Stimulated activated CD4-positive, alpha-beta T cell treated with anti-CD3 and anti-CD28 coated beads, Interleukin-12 subunit alpha, Interleukin-12 subunit beta, amount 100 ng/mL, for 24 hours (primary cell): ENCODE measurements at places on chromosomes 7 and 10.

DNA sequence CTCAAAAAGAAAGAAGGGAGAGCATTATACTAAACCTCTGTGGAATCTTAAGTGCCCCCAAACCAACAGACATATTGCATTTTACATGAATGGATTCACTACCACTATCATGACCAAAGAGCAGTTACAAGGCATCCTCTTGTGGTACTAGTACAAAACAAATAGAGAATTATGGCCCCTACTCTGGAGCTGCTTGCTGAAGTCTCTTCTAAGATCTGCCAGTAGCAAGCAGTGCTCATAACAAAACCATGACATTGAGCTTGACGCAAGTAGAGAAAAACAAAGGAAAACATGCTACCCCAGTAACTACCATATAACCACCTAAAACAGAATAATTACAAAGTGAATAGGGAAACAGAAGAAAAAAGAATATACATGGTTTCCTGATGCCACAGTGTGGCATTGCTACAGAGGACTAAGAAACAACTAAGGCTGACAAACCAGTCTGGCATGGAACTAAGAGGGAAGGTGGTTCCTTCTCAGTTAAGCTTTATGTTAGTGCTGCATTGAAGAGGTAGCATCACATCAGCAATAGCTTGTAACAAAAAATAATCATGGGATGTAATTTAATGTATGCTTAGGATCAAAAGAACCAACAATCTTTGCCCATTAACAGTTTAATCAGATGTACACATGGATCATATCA, 150.2 kb upstream of the AGR3 start:
- DNase-seq = no peak

- no peak for DNase-seq
Observed at GRCh38 chr10:65670087-65670486, 1255.7 kb upstream of the LRRTM3 start.

- no peak for DNase-seq
Observed at GRCh38 chr10:43853369-43853768, 204.7 kb upstream of the ZNF32 start.

GRCh38 chr10:97798958-97799610, 27.3 kb upstream of the SFRP5 start:
- no peak for DNase-seq

- no peak for DNase-seq
Observed at GRCh38 chr7:134829380-134829986, 50.0 kb downstream of the CALD1 start.

DNA sequence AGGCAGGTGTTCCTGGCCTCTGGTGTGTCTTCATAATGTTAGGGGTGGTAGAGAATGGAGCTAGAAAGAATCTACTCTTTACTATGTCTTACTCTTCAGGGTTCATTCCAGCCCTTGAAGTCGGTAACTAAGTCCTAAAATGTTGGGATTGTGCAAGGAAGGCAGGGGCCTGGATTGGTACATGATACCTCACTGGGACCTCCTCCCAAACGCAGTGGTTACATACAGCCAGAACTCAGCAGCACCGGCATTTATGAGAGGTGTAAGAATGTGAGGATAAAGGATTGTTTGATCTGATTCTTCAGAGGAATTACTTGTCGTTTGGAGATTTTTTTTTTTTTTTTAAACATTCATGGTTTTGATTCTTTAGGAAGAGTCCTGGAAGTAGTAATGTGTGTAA, 6.9 kb downstream of the COMTD1 start:
- DNase-seq = no peak

DNA sequence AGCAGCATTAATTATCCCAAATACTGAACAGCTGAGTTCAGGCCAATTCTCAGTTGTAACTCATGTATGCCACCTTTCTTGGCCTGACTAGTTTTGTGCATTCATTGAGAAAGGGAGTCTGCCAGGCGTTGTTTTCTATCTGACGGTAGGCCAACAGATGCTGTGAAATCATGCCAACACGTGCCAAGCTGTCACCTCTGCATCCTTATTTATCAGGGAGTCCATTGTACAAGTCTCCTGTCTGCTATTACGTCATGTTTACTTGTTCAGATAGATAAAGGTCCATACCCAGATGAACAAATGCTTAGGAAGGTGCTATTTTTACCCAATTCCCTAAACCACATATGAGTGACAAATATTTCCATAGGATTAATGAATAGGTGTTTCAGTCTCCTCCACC, 127.2 kb upstream of the CDK6 start:
- no peak for DNase-seq

DNA sequence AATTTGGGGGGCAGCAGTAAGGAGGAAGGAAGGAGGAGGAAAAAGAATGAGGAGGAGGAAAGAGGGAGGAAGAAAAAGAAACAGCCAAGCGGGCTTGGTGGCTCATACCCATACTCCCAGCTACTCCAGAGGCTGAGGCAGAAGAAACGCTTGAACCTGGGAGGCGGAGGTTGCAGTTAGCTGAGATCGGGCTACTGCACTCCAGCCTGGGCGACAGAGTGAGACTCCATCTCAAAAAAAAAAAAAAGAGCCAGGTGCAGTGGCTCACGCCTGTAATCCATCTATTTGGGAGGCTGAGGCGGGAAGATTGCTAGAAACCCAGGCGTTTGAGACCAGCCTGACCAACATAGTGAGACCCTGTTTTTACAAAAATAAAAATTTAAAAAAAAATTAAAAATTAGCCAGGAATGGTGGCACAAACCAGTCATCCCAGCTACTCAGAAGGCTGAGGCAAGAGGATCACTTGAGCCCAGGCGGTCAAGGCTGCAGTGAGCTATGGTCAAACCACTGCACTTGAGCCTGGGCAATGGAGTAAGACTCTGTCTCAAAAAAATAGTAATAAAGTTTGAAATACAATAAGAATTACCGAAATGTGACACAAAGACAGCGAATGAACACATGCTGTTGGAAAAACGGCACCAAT, 14.1 kb upstream of the CRCP start:
- DNase-seq = no peak

DNA sequence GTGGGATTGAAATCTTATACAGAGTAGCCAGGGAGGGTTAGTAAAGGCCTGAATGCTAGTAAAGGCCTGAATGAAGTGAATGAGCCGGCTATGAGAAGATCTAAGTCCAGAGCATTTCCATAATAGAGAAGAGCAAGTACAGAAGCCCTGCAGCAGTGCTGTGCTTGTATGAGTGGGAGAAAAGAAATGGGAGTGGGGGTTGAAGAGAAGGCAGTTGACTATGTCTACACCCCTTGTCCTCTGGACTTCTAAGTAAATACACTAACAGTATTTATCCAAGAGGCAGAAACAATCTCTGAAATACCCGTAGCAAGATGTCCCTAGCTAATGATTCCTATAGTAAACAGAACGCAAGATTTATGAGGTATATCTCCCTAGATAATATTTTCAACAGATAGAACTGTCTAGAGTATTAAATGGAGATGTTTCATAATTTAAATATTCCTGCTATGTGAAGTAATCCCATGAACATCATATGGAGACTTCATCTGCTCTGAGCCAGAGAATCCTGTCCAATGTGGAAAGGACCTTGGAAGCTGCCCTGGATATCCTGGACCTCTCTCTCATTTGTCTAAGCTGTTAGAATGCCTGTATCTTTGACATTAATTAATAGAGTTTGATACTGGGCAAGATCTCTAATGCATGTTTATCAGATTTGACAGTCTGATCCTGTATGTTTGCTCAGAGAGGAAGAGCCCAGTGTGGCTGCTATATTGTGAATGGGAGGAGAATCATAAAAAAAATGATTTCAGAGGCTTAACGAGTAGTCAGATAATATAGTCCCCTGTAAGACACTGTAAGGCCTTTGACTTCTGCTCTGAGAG, 171.6 kb downstream of the LRRN3 start:
- no peak for DNase-seq

GRCh38 chr10:98655492-98655891, 208.8 kb upstream of the HPS1 start:
- DNase-seq = no peak

DNA sequence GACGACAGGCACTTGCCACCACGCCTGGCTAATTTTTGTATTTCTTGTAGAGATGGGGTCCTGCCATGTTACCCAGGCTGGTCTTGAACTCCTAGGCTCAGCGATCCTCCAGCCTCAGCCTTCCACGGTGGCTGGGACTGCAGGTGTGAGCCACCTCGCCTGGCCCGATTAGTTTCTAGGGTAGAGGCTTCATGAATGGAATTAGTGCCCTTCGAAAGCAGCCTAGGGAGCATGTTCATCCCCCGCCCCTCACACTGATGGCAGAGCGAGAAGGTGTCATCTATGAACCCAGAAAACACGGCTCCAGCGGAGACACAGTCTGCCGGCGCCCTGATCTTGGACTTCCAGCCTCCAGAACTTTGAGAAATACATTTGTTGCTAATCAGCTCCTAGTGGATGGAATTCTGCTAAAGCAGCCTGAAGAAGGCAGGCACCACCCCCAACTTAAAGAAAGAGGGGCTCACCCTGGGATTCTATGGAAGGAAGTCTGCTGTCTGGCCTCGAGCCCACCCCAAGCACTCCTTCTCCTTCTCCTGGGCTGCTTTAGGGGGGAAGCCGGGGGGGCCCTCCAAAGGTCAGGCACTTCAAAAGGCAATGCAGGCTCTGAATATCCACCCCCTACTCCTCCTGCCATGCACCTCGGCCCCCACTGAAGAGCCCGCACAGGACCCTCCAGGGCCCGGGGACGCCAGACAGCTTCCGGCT, 10.1 kb downstream of the PDGFA start:
- DNase-seq = no peak

- no peak for DNase-seq
Observed at GRCh38 chr10:80144696-80145131, 12.2 kb downstream of the PLAC9 start.

DNA sequence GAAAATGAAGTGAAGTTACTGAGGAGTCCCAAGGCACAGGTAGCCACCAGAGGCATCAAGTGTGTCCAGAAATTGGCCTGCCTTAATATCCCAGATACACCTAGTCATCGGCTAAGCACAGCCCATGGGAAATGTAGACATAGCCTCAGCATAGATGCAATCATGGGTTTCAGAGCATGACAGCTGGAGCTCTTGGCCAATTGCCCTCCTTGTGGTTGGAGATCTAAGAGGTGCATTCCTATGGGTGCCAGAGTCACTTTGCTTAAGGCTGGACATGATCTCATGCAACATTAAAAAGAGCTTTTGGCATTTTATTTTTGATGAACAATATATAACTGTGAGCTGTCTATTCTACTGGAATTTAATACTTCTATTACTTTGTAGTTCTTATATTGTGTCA, 758.0 kb upstream of the LRRTM3 start:
- no peak for DNase-seq

DNA sequence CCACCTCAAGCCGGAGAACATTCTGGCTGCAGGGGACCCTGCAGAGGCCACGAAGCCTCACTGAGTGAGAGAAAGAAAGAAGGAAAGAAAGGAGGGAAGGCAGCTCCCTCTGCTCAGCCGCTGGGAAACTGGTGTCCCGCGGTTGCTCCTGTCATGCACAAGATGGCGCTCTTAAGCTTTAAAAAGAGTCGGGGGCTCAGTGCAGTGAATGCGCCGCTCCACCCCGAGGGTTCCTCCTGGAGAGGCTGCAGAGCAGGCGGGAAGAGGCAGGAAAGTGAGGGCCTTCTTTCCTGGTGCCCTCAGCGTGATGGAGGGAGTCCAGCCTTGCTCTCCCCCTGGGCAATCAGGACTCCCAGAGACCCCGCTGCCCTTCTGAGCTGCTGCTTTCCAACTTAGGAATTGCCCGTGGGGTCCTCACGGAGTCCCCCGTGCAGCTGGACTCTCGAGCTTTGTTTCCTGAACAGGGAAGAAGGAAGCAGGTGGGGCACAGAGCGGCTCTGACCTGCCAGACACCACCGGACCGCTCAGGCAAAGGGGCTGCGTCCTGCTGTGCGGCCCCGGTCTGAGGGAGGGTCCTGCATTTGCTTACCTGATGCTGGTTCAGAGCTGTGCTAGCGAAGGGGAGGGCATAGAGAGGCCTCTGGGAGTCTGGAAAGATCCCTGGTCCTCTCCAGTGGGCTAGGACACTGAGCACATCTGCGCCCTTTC, 141.9 kb upstream of the MKI67 start:
- DNase-seq = no peak

- no peak for DNase-seq
Observed at GRCh38 chr10:95540514-95541052, 20.6 kb downstream of the SORBS1 start.

- DNase-seq = no peak
Observed at GRCh38 chr7:10888861-10889260, 84.8 kb upstream of the PHF14 start.

GRCh38 chr10:103834436-103835095, 20.8 kb downstream of the SH3PXD2A start:
- no peak for DNase-seq

GRCh38 chr7:151249732-151250072, 1.2 kb upstream of the SMARCD3 start:
- DNase-seq = no peak

DNA sequence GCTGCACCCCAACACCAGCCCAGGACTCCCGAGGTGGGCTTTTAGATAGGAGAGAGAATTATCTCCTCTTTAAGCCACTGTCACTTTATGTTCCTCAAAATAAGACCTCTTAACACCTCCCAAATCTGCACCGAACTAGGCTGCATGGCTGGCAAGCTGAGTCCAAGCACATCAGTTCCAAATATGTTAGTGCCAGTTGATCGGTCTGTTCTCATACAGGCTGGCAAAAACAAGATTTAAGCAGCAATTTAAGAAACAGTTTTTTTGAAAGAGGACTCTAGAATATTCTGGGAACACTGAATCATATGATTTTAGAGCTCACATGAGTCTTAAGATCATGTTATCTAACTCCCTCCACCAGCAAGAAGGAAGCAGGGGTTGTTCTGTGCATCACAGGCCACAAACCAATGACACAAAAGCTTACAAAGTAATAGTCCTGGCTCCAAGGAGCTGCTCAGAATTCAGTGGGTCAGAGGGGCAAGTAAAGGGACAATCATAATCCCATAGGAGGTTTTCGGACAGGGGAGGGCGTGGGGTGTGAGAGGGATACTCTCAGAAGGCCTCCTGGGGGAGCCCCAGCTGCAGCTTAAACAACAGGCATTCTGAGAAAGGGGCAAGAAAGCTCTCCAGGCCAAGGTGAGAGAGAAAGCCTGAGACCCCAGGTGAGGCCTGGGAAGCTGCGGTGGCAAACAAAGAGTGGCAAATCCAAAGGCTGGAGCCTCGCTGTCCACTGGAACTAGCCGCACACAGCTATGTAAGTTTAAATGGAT, 7.1 kb downstream of the COBL start:
- no peak for DNase-seq

DNA sequence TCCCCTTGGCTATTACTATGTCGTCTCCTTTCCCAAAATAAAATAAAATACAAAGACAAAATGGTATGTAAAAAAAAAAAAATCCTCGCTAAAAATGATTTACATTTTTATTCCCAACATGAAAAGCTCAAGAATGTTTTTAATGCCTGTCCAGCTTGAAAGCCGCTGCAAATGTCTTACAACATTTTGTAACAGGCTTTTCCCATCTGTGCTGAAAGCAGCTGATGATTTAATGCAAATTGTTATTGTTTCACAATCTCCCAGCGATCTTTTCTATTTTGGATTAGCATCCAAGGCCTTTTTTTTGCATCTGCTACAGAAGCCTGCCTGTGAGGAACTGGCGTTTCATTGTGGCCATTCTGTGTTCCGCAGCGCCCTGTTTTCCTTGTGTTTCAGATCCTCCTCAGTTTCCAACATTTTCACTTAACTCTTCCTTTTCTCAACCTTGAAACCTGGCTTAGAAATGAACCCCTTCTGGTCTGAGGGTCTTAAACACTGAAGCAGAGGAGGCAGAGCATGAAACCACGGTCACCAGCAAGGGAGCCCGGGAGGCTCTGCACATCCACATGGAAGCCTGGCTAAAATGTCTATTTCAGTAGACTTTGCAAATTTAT, 712.1 kb downstream of the PARD3 start:
- no peak for DNase-seq

- no peak for DNase-seq
Observed at GRCh38 chr10:7968510-7969112, 85.9 kb upstream of the GATA3 start.
